ENCODE measurements at places on chromosomes 11 and 22.
A peak's percentile ranks its signal among the peaks of the same experiment; 100 is the strongest.

DNA sequence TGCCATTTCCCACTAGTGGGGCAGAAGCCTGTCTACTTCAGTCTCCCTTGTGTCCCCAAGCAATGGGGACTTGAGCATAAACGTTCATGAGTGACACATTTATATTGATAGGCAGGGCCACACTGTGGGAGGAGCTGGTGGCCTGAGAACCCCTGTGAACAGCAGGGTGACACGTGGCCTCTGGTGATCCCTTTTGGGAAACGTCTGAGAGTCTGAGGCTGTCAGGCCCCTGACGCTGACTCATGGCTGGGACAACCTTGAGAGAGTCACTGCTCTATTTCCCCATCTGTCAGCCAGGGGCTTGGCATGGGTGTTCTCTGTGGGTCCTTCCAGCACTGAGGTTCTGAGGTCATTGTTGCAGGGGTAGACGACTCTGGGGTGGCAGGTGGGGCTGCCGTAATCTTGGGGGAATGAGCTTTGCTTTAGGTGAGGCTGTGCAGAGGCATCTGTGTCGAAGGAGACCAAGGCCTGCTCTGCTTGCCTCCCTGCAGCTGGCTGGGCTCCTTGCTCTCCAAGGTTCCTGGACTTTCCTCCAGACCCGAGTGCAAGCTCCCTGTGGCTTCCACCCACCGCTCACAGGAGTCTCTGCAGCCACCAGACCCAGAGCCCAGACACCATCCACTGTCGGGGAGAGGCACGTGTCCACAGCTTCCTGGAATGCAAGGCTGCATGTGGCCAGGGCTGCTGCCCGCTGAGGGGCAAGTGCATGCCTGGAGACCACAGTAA lies 54.7 kb downstream of the SMIM38 start:
- no peak for DNase-seq

DNA sequence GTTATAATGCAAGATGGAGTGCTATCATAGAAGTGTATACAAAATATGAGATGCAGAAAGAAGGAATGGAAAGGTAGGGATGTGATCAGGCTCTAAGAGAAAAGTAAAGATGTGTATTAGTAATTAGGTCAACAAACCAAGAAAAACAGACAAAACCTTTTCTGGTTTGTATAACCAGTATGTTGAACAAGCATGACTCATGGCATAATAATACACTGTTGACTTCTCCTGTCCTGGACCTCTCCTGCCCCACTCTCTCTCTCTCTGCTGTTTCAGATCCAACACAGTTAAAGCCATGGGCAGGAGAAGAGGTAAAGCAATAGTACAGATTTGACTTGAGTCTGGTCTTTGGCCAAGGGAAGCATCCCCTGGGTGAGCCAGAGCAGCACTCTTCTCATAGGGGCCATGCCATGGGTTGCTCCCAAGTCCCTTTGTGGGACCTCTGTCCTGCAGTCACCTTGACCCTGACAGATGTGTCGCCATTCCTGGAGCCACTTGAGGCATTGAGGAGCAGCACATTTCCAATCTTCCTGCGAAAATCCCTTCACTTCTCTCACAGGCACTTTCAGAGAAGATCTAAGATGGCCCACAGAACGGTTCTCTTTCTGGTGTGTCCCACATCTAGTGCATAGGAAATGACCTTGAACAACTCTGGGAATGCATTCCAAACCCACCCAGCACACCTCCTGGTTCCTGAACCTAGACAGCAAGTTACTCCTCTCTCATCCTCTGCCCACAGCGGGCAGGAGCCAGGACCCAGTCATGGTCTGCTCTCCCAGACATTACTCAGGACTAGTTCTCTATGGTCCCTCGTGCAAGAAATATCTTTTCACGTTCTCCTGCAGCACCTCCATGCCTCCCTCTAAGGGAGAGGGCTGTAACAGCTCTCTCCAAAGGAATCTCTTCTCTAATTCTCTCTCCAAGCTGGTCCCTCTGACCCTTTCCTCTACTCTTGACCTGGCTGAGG lies 58.2 kb upstream of the PRSS23 start:
- DNase-seq = no peak

GRCh38 chr11:78022397-78023396 lies at the start of gene KCTD14:
Gene KCTD14, minus strand, starts transcription at chr11:78023276. Its CDS starts 27 bp downstream, at chr11:78023249.
- peak; percentile 34 for DNase-seq

DNA sequence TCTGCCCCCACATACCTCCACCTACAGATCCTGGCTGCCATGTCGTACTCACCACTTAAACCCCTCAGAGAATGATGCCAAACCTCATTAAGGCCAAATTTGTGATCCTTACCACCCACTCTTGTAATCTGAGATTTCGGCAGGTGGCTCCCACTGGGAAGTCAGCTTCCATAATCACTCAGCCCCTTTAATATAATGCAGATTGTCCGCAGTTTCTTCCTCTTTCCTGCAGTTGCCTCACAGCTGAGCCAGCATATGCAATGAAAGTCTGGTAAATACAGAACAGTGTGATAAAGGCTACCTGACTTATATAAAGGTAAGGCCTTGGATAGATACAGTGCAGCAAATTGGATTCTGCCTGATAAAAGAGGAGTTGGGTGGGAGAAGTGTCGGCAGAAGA lies 515.2 kb upstream of the TENM4 start:
- DNase-seq = peak; percentile 40

DNA sequence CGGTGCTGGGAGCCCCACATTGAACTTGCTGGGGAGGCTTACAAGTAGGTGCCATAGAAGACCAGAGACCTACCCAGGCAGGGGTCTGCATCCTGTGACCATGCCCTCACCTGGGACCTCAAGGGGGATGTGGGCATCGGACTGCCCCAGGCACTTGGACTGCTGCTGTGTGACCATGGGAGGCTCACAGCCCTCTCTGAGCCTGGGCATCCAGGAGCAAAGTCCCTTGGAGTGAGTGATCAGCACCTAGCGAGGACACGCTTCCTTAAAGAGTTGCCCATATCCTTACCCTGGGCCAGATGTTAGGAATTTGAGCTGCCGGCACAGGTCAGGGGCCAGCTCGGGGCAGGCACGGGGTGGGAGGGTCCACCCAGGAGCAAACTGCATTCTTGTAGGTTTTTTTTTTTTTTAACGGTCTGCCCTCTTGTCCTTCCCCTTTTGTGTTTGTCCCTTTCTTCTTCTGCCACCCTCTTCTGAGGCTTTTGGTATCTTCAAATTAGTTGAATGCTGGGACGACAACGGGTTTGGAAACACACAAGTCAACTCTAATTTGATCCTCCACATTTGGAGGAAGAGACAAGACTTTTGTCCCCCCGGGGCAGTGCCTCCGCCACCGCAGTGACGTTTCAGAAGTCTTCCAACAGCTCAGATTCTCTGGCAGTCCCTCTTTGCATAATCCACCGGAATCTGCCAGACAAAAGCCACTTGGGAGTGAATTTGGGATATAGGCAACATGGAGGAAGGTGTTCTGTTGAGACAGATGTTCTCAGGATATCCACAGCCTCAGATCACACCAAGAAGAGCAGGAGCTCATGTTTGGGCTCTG lies 46.1 kb upstream of the LINC01488 start:
- no peak for DNase-seq

- DNase-seq = no peak
Observed at GRCh38 chr11:34493468-34493867, 20.1 kb downstream of the ELF5 start.

GRCh38 chr11:119486016-119486415 lies 63.0 kb upstream of the THY1 start:
- no peak for DNase-seq

- DNase-seq = no peak
Observed at GRCh38 chr11:27409742-27410141, 46.7 kb upstream of the CCDC34 start.

GRCh38 chr22:46230262-46230901 lies 19.7 kb downstream of the CDPF1 start:
- DNase-seq = no peak

GRCh38 chr11:1916986-1917522 lies 2.4 kb upstream of the TNNT3 start:
- no peak for DNase-seq

DNA sequence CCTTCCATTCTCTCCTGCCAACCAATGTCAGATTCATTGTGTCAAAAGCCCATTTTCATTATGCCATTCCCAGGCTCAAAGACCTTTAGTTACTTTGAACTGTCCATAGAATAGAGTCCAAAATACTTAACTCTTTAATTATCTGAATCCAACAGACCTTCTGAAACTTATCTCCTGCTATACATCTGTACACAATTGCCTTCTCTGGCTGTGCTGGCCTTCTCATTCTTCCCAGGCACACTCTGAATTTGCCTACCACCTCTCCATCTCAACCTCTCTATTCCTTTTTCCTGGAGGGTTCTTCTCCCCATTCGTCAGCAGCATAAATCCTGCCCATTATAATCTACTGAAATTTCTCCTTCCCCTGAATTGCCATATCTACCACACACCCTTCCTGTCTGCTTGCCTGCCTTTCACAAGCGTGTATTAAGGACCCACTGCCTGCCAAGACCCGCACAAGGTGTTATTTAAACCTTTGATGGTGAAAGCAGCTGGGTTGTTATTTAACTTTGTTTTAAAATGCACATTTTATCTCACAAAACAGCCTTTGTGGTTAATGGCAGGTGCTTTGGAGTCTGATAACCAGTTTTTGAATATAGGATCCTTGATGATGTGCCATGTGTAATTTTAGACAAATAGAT lies 125.9 kb downstream of the CCDC81 start:
- DNase-seq = no peak

DNA sequence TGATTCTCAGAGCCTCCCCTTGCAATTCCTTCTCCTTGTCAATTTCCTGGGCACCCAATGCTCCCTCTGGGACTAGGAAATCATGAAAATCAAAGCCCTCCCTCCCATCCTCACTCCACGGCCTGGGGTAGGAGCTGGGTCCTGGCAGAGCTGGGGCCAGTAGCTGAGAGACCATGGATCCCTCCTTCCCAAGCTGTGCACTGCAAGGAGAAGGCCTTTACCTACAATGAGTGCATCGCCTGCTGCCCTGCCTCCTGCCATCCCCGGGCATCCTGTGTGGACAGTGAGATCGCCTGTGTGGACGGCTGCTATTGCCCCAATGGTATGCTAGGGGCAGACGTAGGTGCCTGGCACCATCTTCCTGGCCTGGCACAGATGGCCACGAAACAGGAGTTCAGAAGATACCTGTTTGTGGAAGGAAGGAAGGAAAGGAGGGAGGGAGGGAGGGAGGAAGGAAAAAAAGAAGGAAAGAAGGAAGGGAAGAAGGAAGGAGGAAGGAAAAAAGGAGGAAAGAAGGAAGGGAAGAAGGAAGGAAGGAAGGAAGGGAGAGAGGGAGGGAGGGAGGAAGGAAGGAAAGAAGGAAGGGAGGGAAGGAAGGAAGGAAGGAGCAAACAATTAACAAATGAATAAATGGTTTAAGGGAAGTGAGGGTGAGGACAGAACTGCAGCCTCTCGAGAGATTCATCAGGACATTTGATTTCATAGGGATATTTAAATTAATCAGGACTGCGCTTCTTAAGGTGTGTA lies 12.5 kb downstream of the OTOG start:
- DNase-seq = no peak

- no peak for DNase-seq
Observed at GRCh38 chr11:22431106-22431505, 92.9 kb downstream of the SLC17A6 start.

- no peak for DNase-seq
Observed at GRCh38 chr11:2954263-2954662, 25.0 kb upstream of the PHLDA2 start.

DNA sequence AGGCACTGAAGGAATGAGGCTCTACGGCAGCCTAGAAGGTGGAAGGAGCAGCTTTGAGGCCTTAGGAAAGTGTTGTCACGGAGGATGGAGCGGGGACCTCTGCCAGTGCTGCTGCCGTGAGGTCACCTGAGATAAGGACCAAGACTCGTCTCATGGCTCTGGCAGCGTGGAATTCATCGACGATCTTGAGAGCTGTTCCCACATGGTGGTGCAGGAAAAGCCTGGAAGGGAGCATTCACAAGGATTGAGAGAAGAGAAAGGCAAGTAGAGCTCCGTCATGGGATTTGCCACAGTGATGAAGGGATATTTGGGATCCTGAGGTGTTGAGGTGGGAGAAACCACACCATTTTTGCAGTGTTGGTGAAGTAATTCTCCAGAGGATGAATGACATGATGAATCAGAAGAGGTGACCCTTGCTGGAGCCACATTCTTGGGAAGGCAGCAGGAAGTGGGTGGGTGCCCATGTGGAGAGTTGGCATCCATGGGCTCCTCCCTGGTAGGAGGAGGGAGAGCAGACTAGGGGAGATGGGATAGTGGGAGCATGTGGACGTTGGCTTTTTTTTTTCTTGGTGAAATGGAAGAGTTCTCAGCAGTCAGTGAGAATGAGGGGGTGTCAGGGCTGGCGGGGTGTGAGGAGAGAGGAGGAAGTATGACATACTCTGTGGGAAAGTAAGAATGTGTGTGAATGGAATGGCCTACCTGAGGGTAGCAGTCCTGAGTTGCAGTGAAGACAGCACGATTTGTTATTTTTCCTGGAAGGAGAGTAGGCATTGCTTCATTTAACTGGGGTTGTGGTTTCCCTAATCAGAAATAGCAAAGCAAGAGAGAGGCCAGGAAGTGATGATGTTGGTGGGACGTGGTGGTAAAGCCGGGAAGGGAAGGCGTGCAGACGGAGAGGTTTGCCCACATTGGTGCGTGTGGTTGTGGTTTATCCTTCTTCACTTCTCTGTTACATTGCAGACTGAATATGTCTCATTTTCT lies 11.1 kb downstream of the PPP6R3 start:
- no peak for DNase-seq

- DNase-seq = no peak
Observed at GRCh38 chr22:21766691-21767462, 31.3 kb upstream of the YPEL1 start.

DNA sequence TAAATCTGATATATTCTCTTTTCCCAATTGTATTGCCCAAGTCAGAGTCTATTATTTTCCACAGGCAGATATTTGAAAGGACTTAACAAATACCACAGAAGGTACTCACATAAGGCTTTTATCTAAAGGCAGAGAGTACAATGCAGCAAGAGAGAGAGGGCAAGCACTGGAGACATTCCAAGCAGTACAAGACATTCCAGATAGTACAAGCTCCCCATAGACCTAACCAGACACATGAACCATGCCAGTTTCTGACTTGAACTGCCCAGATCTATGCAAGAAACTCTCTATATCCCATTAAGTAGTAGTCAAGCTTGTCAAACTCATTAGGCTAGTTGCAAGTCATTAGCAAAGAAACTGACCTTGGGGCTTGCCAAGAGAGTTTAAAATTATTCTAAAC lies 11.2 kb upstream of the MS4A6E start:
- no peak for DNase-seq

Data from NCI-H1105 (cell line).